ENCODE measurements at places on chromosomes 5 and 9.
A peak's percentile ranks its signal among the peaks of the same experiment; 100 is the strongest.

DNA sequence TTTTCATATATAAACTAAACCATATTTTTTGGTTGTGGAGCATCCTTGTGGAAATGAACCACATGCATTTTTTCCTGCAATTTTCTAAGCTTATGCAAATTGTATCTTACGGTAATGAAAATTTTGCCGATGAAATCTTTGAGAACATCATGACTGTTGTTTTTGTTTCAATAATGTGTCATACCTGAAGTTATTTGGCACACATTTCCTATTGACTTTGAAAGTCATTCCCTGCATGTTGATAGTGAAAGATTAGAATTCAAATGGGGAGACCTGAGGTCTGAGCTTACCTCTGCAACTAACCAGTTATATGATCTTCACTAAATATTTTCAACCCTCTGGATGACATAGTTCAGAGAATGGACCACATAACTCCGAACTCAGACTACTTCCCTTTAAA, 88.5 kb downstream of the PRR16 start:
- no peak for DNase-seq

DNA sequence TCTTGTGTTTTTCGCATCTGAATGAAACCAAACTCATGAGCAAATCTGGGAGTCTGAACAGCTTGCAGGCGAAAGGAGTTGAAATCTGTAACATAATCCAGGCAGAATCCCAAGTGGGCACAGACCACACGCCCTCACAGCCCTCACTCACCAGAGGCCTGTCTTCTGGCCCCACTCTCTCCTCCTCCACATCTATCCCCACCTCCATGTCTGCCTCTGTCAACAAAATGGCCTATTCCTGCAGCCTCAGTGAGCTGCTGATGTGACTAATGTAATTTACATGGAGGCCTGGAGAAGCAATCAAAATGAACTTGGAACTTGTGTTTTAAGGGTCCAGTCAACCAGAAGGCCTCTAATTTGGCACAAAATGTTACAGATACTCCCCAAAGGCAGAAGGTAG, 136.6 kb downstream of the GNA14 start:
- no peak for DNase-seq

DNA sequence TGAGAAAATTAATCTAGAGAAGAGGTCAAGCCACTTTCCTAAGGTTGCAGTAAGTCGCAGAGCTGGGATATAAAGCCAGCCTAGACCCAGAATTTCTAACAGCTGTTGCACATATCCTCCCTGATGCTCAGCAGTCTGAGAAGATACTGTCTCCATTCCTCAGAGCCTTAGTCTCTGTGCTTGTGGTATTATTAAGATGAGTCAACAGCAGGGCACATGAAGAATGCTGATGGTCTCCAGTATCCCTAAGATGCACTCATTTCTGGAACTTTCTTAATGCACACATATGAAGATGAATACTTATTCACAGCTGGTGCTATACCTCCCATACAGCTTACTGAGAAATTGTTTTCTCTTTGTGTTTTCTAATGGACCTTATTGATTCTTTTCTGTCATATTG, 32.5 kb downstream of the SGCD start:
- no peak for DNase-seq

DNA sequence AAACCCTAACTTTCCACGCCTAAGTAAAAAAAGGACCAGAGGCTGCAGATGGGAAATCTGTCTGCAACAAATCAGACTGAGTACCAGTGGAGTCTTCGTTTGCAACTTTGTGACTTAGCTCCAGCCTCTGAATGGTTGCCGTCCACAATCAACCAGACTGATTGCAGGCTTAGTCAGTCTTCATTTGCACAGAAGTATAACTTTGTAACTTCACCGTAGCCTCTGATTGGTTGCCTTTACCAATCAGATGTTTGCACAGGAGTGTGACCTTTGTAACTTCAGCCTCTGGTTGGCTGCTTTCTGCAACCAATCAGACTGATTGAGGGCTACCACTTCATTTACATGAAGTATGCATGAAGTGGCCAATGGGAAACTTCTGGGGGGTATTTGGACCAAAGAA, 53.7 kb downstream of the TGFBR1 start:
- DNase-seq = no peak

- no peak for DNase-seq
Observed at GRCh38 chr5:56813302-56813701, 2.0 kb upstream of the MAP3K1 start.

GRCh38 chr9:69254223-69254622, 70.8 kb upstream of the ENTREP1 start:
- DNase-seq = no peak

- DNase-seq = no peak
Observed at GRCh38 chr9:3963643-3964369, 336.1 kb downstream of the GLIS3 start.

GRCh38 chr9:121246821-121247561, 21.0 kb upstream of the GSN start:
- DNase-seq = no peak

- DNase-seq = no peak
Observed at GRCh38 chr5:180138214-180138975, 66.8 kb upstream of the RNF130 start.

DNA sequence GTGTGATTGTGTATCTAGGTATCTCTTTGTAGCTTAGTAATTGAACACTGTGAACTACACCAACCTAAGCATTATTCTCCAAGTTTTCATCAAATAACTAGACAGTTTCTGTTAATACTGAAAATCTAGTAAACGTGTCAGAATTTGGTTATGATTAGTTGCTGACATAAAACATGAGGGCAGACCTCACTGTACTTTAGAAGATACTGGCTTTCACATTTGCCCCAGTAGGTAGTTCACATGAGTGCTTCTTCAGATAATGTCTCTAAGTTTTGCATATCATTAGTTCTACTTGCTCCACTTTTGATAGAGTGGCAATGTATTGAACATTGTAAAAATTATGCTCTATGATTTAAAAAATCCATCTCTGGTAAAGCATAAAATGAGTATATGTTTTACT, 7.1 kb downstream of the CDKN2B start:
- no peak for DNase-seq

- no peak for DNase-seq
Observed at GRCh38 chr9:93387791-93388190, 63.7 kb upstream of the FAM120A start.

DNA sequence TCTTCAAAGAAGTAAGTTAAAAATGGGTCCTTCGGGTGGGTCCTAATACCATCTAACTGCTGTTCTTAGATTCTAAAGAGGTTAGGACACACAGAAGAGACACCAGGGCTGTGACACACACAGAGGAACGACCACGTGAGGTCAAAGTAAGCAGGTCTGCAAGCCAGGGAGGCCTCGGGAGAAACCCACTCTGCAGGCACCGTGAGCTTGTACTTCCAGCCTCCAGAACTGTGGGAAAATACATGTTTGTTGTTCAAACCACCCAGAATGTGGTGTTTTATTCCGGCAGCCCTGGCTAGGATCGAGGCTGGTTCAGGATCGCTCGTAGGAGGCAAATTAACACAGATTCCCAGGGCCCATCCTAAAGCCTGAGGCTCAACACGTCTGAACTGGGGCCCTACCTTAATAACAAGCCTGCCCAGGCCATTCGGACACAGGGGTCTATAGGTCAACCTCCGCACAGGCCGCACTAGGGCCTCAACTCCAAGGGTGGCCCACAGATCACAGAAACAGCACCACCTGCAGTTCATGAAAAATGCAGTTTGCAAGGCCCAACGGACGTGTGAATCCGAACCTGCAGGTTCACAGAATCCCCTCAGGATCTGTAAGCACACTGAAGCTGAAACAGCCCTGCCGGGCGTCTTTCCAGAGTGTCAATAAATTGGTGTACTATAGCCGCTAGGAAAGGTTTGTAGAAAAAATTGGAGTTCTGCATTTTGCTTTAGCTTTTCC, 7.1 kb downstream of the MED10 start:
- DNase-seq = no peak

- no peak for DNase-seq
Observed at GRCh38 chr9:29928072-29928471, 2354.8 kb upstream of the C9orf72 start.

DNA sequence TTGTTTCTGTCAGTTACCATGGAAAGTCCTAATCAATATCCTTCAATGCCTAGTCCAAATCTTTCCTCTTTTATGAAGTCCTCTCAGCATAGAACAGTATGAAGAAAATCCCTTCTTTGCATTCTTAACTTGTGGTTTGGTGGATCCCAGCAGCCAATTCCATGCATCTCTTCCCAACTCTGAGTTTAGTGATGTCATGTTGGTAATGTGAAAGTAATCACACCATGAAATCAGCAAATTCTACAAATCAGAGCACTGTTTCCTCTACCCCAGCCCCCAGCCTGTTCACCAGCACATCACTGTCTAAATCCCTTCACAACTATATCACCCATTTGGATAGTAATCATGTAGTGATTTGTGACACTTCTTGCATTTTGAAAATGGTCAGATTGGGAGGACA, 4.7 kb upstream of the C1QTNF2 start:
- DNase-seq = no peak

DNA sequence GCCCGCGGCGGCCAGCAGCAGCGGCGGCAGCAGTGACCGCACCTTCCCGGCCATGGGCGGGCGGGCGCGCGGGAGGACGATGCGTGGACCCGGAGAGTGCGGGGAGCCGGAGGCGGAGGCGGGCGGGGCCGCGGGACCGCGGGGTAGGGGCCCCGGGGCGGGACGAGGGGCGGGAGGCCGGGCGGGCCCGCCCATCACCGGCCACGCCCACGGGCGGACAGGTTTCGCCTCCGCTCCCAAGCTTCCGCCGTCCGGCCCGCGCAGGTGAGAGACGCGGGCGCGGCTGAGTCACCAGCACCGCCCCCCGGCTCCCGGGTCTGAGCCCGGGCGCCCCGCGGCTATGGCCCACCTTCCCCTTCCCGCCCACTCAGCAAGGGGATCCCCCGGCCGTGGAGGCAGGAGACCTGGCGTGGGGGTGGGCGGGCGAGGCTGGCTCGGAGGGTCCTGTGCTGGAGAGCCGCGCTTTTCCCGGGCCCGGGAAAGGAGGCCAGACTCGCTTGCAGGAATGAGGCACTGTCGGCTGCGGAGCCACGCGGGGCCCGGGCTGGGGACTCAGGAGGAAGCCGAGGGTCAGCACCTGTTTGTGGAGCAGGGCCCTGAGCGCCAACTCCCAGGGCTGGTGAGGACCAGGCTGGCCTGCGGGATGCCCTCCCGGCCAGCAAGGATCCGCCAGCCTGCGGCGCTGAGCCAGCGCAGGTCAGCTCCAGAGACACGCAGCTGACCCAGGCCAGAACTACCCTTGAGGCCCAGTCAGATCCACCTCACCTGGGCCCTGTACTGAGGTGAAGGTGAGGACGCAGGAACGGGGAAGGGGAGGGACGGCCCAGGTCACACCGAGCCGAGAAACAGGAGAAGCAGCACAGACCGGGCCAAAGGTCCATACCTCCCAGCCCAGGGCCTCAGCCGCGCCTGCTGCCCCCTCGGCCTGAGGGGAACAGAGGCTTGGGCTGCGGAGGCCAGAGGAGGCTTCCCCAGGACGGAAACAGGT, at the start of gene ENTPD2:
Gene ENTPD2 (minus strand): TSS at position 118 of the 988 bp plus-strand sequence. CDS start 64 bp downstream, at position 54.
- DNase-seq = peak; percentile 87

GRCh38 chr9:6237267-6237666, 21.7 kb downstream of the IL33 start:
- DNase-seq = no peak

DNA sequence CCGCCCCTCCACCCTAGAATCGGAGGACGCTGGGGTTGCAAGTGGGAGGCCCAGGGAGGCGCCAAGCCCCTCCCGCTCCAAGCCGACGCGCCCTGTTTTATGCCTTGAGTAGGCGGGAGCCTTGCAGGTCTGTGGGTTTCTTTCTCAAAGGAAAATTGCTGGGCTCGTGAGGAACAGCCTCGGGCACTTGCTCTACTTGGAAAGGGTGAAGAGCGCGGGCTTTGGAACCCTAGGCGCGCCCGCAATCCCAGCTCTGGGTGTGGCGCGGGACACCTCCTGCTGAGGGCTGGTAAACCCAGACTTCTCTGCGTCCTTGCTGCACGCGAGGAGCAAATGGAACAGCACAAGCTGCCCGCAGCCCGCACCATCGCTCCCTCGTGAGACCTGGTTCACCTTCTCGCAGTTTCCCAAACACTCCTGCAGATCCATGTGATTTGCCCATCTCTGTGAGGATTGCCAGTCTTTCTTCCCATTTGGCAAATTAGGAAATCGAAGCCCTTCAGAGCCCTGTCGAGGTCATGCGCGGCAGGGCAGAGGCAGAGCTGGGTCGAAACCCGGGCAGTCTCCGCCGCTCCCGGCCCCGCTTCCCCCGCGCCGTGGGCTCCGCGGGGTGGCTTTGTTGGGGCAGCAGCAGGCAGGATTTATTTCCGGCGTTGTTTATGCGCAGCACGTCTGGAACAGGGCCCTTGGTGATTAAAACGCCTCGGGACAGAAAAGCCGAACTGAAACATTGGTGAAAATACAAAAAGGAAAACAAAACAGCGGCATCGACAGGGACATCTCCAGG, 98.4 kb upstream of the CPLX2 start:
- no peak for DNase-seq

- no peak for DNase-seq
Observed at GRCh38 chr9:96665789-96666188, 10.7 kb upstream of the PRXL2C start.

- DNase-seq = no peak
Observed at GRCh38 chr9:2640570-2640969, 19.0 kb downstream of the VLDLR start.

- no peak for DNase-seq
Observed at GRCh38 chr5:62496876-62497275, 81.7 kb upstream of the LRRC70 start.

GRCh38 chr5:132812123-132812765, 858 bp upstream of the SOWAHA start:
- no peak for DNase-seq

GRCh38 chr5:151427258-151427657, 20.1 kb upstream of the SLC36A1 start:
- DNase-seq = no peak

DNA sequence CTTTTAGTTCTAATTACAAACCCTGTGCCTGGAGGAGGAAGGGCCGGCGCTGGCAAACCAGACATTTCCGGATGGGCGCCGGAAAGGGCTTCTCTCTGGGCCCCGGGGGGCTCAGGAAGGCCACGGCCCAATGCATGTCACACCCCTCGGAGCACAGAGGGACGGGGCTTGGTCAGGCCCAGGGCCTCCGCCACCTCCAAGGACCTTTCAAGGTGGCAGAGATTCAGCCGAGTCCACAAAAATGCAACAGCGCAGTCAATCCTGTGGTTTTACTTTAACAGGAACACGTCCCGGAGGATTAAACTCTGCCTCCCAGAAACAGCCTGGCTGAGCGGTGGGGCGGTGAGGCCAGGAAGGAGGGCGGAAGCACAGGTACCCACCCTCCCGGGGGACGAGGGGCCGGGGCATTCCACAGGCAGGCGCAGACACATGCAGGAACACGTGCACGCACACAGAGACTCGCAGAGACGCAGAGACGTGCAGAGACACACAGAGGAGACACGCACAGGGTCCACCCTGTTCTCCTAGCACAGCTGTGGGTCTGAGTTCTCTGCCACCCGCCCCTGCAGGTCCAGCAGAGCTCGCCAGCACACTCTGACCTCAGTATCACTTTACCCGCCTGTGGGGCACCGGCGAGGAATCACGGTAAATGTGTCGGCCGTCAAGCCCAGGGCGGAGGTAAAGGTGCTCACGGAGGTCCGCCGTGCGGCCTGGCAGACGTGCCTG, 23.0 kb downstream of the SLC9A3 start:
- no peak for DNase-seq

- DNase-seq = peak; percentile 2
Observed at GRCh38 chr5:57499262-57500050, 16.8 kb upstream of the ACTBL2 start.

GRCh38 chr5:92086059-92086811, 703.1 kb upstream of the ARRDC3 start:
- no peak for DNase-seq

Data from HuH-7 (cell line).